ENCODE measurements at places on chromosomes 4 and X.

DNA sequence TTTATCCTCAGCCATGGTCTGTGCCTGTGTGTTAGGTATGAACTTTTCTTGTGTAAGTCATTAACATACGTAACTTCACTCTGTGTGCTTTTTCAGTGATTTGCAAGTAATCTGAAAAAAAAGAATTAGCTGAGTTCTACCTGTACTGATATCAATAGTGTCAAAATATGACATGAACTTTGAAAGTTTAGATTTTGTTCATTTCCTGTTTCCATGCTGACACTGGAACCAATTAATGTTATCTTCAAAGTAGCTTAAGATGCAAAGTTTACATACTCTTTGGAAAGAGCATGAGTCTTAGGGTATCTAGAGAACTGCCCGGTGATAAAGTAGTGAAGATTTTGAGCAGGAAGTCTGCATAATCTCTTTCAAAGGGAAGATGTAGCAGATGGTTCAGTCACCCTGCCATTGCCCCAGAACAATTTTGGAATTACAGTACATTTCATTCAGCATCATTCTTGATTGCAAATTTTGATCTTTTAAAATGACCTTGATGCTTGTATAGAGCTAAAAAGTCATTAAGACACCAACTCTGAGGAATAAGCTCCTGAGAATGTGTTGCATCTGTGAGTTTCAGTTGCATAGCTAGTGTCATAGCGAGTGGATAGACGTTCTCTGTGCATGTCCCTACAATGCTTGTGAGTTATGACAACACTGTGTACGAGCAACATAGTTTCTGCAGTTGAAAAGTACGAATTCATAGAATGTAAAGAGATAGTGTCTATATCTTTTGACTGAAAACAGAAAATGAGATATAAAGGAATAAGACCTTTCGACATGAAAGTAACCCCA is 130.5 kb downstream of the PTTG2 start:
- DNase-seq = no peak

DNA sequence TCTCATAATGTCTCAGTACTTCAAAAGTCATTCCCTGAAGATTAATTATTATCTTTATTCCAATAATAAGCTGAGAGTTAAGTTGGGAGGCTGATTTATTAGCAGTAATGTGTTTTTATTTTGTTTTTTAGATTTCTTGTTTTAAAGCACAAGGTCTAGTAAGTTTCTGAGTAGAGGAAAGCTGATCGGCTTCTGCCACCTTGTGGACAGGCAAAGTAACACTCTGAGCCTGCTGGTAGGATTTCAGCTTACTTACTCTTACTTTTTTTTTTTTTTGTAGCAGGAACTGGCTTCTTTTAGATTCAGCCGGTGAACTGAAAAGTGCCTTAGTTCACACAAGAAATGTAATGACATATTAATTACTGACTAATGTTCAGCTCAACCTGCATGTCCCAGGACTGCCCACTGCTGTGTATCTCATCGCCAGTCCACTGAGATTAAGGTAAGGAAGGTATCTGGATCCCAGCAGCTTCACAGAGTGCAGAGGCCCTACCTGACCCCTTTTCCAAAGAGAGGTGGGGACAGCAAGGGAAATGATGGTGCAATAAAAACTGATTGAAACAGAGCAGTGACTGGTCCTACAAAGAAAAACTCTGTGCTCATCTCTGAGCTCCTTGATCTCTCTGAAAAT is 126.5 kb downstream of the ADGRA3 start:
- no peak for DNase-seq

GRCh38 chr4:86893136-86893535 is 914 bp upstream of the C4orf36 start:
- DNase-seq = no peak

- DNase-seq = no peak
Observed at GRCh38 chr4:150583287-150584110, 1.5 kb downstream of the MAB21L2 start.

DNA sequence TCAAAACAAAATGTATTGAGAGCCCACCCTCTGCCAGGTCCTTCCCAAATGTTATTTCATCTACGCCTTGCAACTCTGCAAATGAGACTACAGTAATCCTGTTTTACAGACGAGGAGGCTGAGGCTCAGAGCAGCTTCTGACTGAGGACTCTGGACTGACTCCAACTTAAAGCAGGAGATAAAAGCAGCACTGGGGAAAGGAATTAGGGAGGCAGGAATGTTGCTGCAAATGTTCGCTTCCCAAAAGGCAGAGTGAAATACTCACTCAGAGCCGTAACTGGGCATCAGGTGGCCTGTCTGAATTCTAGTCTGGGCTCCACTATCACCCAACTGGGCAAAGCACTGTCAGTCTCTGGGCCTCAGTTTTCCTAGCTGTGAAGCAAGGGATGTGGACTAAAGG is 94.7 kb upstream of the SRD5A3 start:
- no peak for DNase-seq

- no peak for DNase-seq
Observed at GRCh38 chr4:139416073-139416673, 37.7 kb upstream of the RAB33B start.

DNA sequence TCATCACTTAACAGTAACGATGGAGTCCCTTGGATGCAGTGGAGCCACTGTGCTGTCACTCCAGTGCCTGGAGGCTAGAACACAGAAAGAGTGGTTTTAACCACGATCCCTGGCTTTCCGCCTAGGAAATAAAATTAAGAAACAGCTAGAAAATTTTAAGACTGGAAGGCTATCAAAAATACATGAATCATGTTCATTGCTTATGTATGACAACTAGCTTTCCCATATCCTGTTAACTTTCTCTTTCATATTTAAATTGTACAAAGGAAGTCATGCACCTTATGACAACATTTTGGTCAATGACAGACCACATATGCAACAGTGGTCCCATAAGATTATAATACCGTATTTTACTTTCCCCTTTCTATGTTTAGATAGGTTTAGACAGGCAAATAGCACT is 115.1 kb downstream of the GALNTL6 start:
- DNase-seq = no peak

DNA sequence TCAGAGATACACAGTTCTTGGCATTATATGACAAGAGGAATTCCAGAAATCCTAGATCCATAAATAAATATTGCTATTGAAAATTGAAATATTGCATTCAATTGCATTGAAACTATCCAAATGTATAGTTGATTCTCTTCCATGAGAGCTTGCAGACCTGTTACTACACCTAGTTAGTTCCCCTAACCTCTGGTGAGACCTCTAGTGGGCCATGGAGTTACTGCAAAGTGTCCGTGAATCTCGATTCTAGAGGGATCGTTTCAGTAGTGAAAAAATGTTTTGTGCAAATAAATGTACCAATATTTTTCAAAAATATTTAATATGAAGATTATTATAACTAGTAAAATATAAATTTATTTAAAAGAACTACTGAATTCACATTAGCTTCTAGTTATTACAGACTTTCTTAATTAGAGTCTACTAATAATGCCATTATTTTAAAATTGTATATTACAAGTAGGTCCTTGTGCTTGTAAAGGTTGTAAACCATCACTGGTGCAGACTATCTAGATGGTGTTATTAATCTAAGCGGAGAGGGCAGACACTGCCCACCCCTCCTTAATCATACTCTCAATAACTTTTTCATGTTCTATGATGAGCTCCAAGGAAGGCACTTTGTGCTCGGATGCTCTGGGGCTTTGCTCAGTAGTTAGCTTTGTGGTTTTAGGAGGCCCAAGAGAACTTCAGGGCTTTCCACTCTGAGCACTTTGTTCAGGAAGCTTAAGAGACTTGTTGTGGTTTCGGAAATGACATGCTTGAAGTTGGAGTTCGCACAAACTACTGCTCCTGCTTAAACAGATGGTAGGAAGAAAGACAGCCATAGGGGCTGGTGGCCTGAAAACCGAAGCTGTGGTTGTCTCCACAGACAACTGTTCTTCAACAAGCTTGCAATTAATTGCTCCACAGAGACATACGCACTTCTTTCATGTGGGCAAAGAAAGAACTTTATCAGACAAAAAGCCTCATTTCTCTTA is 42.8 kb downstream of the IL21 start:
- DNase-seq = peak; percentile 17

- no peak for DNase-seq
Observed at GRCh38 chrX:137427426-137427778, 138.5 kb upstream of the ZIC3 start.

- no peak for DNase-seq
Observed at GRCh38 chr4:40720916-40721315, 28.8 kb upstream of the NSUN7 start.

DNA sequence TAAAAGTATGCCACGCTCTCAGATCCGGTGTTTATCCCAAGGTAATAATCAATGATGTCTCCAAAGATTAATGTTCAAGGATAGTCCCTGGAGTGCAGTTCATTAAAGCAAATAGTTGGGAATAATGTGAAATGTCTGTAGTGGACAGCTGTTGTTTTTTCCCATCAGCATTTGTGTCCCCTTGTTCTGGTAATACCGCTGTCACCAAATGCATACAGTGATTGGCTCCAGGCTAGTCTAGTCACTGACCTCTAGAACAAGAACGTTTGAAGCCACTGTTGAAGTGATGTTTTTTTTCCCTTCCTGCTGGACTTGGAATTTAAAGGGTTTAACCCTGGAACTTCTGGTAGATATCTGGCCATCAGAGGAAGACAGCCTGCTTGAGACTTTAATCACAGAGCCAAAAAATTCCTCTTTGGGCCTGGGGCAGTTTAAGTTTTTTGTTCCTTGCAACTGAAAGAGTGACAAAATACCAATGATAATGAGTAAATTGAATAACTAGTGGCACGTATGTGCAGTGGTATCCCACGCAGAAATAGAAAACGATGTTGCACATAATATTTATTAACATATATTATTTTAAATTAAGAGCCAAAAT is 30.6 kb downstream of the HSD17B11 start:
- no peak for DNase-seq

GRCh38 chr4:158729716-158730559 is 6.7 kb upstream of the PPID start:
- DNase-seq = peak; percentile 14

- no peak for DNase-seq
Observed at GRCh38 chr4:83870328-83870950, 334.5 kb downstream of the GPAT3 start.

DNA sequence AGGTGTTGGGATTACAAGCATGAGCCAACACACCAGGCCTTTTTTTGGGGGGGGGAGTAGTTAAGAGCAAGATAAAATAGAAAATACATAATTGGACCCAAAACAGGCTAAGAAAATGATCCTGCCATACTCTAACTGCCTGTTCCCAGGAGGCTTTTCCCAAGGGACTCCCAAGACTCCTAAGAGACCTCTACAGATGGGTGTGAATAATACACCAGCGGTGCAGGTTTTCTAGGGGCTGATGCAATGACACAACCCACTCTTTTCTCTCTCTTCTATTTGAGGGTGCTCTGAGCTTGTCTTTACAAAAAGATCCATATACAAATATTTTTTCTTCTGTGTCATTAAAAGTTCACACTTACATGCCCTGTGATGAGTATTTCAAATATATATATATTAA is 116.9 kb downstream of the RASL11B start:
- no peak for DNase-seq

DNA sequence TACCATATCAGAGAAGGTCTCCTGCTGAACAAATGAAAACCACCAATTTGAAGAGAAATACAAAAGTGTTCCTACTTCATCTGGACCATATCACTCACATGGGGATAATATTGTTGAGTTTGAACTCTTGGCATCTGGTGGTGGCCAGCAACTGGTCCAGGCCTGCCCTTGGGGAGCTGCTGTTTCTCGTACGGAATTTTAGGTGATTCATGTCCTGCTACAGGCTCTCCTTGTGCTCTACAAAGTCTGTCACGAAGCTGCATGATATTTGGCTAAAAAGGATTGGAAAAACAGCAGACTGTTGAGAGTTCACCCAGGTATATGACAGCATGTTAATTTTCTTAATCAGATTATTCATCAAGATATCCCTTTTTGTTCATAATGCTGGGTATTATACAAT is 42.2 kb downstream of the SEC31A start:
- DNase-seq = no peak

GRCh38 chr4:109972786-109973528 is 60.3 kb downstream of the EGF start:
- no peak for DNase-seq

- no peak for DNase-seq
Observed at GRCh38 chr4:145898926-145899531, 39.6 kb downstream of the ZNF827 start.

DNA sequence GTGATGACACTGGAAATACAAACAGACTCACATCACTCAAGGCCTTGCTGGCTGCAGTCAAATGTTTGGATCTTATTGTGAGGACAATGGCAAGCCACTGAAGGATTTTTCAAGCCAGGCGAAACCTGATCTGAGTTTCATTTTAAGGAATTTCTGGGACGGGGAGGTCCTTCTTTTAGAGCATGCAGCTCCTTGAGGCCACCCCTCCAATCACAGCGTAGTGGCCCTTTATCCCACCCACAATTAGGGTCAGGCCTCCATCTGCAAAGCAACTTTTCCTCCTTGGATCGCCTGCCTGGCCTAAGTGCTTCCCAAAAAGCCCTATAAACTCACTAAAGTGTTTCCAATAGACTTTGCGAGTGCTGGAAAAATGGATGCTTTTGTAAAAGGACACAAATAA is 115.5 kb downstream of the EFHC2 start:
- no peak for DNase-seq

- DNase-seq = no peak
Observed at GRCh38 chrX:110143454-110144210, 140.7 kb downstream of the TMEM164 start.

DNA sequence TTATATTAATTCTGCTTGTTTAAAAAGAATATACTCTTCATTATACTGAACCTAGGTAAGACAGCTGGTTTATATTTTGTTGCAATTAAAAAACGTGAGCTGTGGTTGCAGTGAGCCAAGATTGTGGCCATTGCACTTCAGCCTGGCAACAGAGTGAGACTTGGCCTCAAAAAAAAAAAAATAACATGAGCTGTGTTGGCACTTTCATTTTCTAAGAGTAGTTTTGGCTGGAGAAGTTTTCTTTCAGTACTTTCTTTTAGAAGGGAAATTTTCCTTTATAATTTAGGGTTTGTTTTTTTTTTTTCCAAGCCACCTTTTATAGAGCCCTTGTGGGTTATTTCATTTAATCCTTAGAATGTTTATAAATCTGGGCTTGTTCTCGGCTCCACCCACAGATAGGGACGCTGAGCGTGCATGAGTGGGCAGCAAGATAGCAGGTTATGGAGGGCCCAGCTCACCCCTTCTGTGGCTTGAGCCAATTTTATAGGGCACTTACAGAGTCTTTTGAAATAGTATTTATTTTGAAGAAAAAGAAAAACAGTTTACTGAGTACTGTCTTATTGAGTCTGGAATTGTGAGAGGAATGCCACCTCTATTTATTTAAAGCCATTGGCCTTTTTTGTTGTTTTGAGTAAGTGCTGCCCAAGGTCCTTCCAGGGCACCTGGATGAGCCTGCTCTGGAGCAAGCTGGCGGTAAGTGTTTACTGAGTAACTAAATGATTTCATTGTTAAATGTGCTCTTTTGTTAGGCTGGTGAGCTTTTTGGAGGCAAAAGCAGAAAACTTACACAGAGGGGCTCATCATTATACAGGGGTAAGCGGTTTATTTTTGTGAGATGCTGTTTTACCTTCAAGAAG is 60.9 kb downstream of the HTT start:
- DNase-seq = no peak
